Thoracic aorta endothelial cell (primary cell): ENCODE measurements at places on chromosomes 12 and 14. TPM values are rescaled to one million over a fixed set of nuclear protein-coding genes. Genes with fewer than 3 reads are reported as not detected.

Gene REM2
- 0.13 TPM in 1 of 2 replicates, not detected in the other for total RNA-seq

Gene LMO3
- total RNA-seq: 0.27 TPM in 1 of 2 replicates, not detected in the other

Gene GPRC5A
- total RNA-seq: 18.0 and 48.8 TPM in 2 replicates

Gene OLR1
- total RNA-seq: not detected in 2 replicates

Gene GPR137C
- total RNA-seq: 0.53 and 1.6 TPM in 2 replicates

Gene STAC3
- not detected in 2 replicates for total RNA-seq

Gene SVOP
- not detected in 2 replicates for total RNA-seq

Gene TGM1
- 1.1 and 1.2 TPM in 2 replicates for total RNA-seq

Gene WDHD1
- total RNA-seq: 23.9 and 31.1 TPM in 2 replicates

Gene PDZRN4
- not detected in 2 replicates for total RNA-seq

Gene BEGAIN
- total RNA-seq: 0.22 TPM in 1 of 2 replicates, not detected in the other
